ENCODE measurements at places on chromosomes 13 and 19.

DNA sequence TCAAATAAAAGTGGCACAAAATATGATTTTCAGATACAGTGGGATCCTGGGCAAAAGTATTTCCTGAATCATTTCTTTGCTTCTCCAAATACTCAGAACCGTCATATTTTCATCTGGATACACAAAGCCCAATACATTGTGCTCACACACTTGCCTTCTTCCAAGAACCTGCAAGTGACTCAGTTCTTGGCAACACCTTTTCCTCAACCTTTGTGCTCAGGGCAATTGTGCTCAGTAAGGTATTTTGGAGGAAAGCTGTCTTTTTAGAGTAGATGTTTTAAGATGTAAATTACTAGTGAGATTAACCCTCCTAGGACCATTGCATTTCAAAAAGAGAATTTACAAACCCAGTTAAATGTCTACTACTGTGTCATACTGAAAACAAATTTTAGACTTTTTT, 233.5 kb downstream of the EFNB2 start:
- DNase-seq = no peak

DNA sequence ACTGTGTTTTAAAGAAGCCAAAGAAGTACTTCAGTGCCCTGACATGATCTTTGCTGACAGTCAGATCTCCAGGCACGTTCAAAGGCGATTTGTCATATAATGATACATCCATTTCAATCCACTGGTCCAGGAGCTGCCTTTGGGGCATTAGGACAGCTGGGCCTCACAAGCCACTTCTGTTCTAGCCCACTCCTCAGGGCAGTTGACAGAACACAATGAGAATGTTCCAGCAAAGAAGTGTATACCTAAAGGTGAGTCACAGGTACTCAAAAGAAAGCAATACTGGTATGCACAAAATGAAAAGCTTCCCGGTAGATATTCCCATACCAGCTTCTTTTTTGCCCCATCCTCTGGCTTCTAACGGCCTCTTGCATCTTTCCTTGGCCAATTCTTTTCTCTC, 12.5 kb upstream of the MAP3K10 start:
- DNase-seq = peak; percentile 46

- no peak for DNase-seq
Measured at GRCh38 chr13:80250213-80250810, 90.6 kb downstream of the SPRY2 start.

- DNase-seq = no peak
Measured at GRCh38 chr19:1066748-1067340, at the start of gene ARHGAP45. TSS of gene ARHGAP45 (plus strand) at chr19:1067167. CDS start at chr19:1067406, 239 bp downstream.

- peak; percentile 55 for DNase-seq
Measured at GRCh38 chr19:10214784-10215183, 16.3 kb downstream of the S1PR2 start.

GRCh38 chr13:26784704-26785639, 24.4 kb upstream of the GPR12 start:
- DNase-seq = no peak

DNA sequence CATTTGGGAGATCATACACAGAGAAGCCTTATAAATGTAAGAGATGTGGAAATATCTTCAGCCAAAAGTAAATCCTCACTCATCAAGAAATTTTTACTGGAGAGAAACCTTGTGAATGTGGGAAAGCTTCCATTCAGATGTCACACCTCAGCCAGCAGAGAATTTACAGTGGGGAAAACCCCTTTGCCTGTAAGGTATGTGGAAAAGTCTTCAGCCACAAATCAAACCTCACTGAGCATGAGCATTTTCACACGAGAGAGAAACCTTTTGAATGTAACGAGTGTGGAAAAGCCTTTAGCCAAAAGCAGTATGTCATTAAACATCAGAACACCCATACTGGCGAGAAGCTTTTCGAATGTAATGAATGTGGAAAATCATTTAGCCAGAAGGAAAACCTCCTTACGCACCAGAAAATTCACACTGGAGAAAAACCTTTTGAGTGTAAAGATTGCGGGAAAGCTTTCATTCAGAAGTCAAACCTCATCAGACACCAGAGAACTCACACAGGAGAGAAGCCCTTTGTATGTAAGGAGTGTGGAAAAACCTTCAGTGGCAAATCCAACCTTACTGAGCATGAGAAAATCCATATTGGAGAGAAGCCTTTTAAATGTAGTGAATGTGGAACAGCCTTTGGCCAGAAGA, 21.5 kb downstream of the ZNF146 start:
- DNase-seq = no peak

- no peak for DNase-seq
Measured at GRCh38 chr19:10294368-10294697, 4.6 kb downstream of the ICAM5 start.

GRCh38 chr19:12913851-12914690, 5.0 kb downstream of the SYCE2 start:
- DNase-seq = no peak

DNA sequence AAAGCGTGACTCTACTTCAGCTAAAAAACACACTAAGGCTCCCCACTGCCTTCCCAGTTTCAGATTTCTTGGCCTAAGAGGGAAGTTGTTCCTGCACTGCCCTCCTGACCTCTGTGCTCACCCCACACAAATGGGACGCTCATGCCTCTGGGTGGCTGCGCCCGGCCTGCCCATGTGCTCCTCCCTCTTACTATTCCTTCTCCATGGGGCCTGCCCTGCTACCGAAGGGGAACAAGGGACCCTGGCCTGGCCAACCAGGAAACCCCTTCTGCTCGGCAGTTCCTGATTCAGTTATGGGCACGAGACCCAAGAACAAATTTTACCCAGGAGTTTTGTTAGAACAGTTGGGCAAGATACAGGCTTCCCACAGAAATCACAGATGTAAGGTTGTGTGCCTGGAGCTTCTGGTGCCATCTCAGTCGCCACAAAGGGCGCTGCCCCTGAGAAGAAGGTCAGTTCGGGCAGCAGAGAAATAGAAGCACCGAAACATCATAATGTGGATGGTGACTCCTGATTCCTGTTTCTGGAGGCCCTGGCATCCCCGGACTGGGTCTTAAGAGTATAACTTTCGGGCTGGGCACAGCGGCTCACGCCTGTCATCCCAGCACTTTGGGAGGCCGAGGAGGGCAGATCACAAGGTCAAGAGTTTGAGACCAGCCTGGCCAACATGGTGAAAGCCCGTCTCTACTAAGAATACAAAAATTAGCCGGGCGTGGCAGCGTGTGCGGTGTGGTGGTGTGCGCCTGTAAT, 5.4 kb upstream of the PLPP2 start:
- no peak for DNase-seq

Data from RWPE1 (cell line).